H1 (cell line): ENCODE measurements at places on chromosomes 2 and 18. TPM values are rescaled to one million over a fixed set of nuclear protein-coding genes. Genes with fewer than 3 reads are reported as not detected.

- DNase-seq: no peak
Observed at GRCh38 chr2:68345129-68345875, 19.8 kb upstream of the PLEK start.

GRCh38 chr18:78640246-78640995 lies 339.2 kb upstream of the SALL3 start:
- no peak for DNase-seq

GRCh38 chr2:62187246-62187645 lies 8.7 kb upstream of the B3GNT2 start:
- no peak for DNase-seq

DNA sequence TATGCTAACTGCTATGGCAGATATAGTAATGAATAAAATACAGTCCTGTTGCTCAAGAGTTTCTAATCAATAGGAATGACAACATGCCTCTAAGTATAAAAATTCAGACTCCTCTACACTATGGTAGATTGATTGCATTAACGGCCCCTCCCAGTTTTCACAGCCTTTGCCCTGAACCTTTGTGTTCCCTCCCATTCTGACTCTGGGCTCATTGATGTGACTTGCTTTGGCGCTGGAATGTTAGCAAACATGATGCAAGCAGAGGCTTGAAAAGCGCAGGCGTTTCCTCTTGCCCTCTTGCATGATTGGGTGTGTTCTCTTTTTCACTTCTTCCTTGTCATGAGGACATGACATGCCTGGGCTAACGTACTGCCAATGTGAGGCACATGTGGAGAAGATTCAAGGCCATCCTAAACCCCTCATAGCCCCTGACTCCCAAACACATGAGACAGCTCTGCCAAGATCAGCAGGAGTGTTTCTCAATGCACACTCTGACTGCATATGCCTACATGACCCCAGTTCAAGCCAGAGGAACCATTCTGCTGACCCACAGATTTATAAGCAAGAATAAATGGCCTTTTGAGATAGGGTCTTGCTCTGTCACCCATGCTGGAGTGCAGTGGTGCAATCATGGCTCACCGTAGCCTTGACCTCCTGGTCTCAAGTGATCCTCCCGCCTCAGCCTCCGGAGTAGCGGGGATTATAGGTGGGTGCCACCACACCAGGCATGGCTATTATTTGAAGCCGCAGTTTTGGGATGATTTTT lies 49.7 kb upstream of the CD28 start:
- no peak for DNase-seq

MEP1B gene
- total RNA-seq: not detected in 2 replicates
